ENCODE measurements at places on chromosomes 13 and 19.

DNA sequence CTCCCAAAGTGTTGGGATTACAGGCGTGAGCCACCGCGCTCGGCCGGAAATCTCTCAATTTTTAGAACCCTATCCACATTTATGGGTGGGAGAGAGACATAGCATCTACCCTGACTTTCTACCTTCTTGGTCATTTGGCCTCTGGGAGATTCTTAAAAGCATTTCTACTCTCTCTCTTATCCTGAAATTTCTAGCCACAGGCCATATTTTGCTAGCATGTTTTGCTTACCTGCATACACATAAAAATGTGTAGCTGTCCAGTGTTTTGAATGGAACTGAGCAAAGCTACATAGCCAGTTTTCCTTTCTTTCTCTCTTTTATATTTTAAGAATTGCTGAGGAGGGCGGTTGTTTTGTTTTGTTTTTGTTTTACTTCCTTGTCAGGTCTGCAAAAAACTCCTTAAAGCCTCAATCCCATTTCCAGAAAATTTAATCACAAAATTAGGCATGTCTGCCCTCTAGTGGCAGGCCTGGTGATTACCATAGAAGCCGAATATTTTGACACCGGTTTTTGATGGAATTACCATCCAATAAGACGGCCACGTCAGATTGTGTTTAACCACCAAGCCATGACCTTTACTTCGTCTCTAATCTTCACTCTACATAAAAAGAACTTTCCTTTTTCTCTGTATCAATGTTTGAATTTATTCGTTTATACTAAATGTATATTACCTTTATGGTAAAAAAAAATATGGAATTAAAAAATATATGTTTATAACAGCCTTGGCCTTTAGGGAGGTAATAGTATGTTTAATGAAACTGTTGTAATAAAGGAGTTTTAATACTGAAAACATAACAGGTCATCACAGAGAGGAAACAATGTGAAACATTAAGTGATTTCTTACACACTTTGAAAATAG is 34.4 kb upstream of the OXGR1 start:
- peak; percentile 69 for DNase-seq

GRCh38 chr19:2216361-2217225 is 19.5 kb downstream of the PLEKHJ1 start:
- no peak for DNase-seq

GRCh38 chr13:110551284-110551683 is 10.2 kb downstream of the RAB20 start:
- DNase-seq = no peak

DNA sequence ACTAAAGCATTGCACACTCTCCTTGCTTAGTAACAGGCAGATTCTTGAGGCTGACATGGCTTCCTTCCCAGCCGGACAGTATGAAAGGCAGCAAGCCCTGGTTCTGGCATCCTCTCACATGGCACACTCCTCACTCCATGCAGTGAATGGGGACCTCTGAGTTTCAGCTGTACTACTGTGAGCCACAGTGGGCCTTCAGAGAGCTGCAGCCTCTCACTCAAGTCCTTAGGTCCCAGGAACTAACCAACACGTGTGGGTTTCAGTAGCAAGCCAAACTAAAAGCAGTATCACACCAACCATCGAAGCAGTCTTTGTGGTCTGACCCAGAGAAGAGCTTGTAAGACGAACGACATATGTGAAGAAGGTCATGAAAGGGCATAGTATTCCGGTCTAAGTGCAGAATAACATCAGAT is 128.2 kb downstream of the TBC1D4 start:
- DNase-seq = no peak

DNA sequence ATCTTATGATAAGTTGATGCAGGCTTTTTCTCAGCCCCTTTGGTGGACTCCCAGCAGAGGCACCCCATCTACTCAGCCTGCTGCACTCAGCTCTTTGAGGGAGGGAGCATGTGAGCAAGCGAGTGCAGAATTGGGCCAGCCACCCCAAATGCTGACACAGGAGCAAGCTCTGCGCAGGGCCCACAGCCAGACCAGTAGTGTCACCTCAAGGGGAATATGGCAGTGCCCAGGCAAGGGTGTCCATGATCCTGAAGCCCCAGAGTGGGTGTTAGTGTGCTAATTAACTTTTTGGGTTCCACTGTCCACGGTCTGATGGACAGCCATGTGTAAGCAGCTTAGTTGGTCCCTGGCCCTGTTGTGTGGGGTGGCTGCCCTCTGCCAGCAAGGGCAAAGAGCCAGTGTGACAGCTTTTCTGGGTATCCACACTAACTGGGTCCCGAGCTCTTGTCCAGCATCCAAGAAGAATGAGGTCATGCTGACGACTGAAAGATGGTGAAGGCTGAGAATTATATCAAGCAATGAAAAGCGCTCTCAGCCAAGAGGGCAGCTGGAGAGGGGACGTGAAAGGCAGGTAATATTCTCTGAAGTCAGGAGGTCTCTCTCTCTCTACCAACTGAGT is 898.3 kb upstream of the PCDH9 start:
- no peak for DNase-seq

- DNase-seq = peak; percentile 35
Measured at GRCh38 chr13:61294467-61295191, 121.0 kb downstream of the PCDH20 start.

- DNase-seq = peak; percentile 22
Measured at GRCh38 chr19:39878398-39878797, 32.2 kb upstream of the FBL start.

DNA sequence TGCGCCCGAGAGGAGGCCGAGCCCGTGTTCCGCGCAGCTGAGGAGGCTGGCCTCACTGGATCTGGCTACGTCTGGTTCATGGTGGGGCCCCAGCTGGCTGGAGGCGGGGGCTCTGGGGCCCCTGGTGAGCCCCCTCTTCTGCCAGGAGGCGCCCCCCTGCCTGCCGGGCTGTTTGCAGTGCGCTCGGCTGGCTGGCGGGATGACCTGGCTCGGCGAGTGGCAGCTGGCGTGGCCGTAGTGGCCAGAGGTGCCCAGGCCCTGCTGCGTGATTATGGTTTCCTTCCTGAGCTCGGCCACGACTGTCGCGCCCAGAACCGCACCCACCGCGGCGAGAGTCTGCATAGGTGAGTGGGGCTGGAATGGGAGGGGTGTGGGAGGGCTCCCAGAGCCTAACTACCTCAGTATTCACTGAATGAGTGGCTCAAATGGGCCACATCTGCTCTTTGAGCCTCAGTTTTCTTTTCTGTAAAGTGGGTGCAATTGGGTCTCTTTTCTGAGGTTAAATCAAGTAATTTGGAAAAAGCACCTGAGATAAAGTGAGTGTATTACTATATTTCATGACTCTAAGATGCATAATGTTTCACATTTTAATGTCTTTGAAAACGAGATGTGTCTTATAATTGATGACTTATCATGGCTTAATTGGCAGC is 11.7 kb downstream of the GRIN2D start:
- DNase-seq = no peak

GRCh38 chr19:38013913-38014580 is 107.0 kb downstream of the SIPA1L3 start:
- DNase-seq = no peak

- peak; percentile 13 for DNase-seq
Measured at GRCh38 chr19:7602240-7602934, 6.7 kb downstream of the CAMSAP3 start.
